ENCODE measurements at places on chromosomes 7 and 10.

GRCh38 chr7:69208848-69209247 lies 389.4 kb upstream of the AUTS2 start:
- no peak for DNase-seq

- DNase-seq, result peak; percentile 36
Measured at GRCh38 chr7:101216001-101216859, 1.2 kb downstream of the PLOD3 start.

- DNase-seq, result no peak
Measured at GRCh38 chr10:78459639-78460037, 426.0 kb downstream of the RPS24 start.

GRCh38 chr10:22320591-22321155 lies at the start of gene BMI1:
TSS of gene BMI1 (plus strand) at chr10:22321099. CDS start at chr10:22326450, 5,351 bp downstream.
- DNase-seq, result peak; percentile 73

- DNase-seq, result no peak
Measured at GRCh38 chr10:77264527-77264926, 373.1 kb downstream of the KCNMA1 start.

DNA sequence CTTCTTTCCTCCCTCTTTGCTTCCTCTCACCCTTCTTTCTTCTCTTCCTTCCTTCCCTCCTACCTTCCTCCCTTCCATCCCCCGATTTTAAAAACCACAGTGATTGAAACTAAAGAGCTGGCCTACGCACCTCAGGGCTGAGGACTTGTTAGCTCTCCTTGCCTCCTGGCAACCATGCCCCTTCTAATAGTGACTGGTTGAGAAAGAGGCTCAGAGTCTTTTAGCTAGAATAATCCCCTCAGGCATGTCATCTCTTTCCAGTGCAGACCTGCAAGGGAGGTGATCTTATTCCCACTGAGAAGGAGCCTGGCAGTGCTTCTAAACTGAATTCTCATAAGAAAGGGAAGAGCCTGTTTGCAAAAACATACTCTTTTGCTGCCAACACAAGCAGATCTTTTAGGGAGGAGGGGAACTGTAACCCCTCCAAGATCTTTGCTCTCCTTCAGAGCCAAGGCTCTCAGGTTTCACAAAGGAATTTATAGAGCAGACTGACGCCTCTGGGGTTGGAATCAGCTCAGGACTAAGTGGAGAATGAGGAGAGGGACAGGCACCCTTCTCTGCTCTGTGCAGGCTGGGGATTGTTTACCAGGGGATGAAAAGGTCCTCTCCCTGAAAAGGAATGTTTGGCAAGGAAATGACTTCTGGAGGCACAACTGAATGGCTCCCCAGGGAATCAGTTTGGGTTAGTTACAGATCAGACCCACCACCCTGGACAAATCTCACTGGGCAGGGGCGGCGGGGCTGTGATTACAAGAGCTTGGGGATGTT lies 9.4 kb upstream of the ANKRD1 start:
- DNase-seq, result peak; percentile 79

DNA sequence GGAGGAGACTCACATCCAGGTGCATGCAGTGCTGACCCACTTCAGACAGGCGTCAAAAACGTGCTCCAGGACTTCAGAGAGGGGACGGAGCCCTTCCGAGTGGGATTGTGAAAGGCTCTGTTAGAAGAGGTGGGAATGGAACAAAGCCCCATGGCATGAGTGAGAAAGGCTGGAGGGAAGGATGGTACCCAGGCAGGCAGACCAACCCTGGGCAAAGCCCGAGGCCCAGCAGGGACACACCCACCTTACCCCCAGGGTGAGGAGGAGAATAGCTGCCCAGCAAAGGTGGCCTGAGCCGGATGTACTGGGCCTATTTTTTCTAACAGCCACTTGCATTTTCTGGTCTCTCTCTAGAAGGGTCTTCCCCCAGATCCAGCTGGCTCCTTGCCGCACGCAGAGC lies 14.8 kb downstream of the CHAT start:
- no peak for DNase-seq

DNA sequence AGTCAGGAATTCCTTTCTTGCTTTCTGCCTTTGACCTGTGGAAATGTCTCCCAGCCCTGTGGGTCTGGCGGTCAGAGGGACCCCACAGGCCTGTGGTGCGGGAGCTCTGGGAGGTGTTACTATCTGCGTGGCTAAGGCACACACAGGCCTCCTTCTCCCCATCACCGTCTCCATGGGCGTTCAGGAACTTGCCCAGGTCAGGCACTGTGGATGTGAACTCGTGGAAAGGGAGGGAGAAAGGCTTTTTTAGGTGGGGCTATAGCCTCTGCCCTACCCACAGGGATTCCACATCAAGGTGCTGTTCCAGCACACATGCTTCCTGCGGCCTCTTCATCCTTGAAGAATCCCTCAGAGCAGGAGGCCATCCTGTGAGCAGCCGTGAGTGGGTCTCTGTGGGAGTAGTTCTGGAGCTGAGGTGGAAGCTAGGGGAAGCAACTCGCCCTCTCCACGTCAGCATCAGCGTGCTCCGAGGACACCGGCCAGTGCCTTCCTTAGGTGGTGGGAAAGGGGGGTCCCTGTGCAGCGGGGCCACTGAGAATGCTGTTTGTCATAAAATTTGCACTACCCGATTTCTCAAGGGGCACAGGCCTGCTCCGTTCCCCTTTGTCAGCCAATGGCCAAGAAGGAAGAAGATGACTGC lies 7.5 kb upstream of the ATP6V0E2 start:
- DNase-seq, result no peak

DNA sequence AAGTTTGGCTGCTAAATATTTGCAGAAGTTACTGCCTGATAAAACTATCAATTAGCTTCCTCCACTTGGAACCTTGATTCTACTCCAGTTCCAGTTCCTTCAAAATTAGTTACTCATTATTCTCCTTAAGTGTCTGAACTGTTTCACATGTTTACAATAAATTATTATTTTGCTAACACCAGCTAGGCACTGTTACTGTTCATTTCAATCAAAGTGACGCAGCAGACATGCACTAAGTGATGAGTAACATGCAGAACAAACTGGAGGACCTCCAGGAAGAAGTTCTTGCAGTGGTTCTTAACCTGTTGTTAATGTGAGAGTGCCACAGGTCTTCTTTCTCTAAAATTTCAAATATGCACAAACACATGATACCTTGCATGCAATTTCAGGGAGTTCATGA lies 491.8 kb upstream of the SEMA3A start:
- DNase-seq, result peak; percentile 41

GRCh38 chr10:504121-504611 lies 185.3 kb downstream of the DIP2C start:
- DNase-seq, result no peak

GRCh38 chr10:131437556-131438475 lies 126.3 kb upstream of the TCERG1L start:
- no peak for DNase-seq

GRCh38 chr10:70481831-70482530 lies 3.4 kb downstream of the PALD1 start:
- no peak for DNase-seq

- no peak for DNase-seq
Measured at GRCh38 chr7:22397981-22398380, 41.0 kb upstream of the RAPGEF5 start.
